ENCODE measurements at places on chromosomes 11 and 22.

DNA sequence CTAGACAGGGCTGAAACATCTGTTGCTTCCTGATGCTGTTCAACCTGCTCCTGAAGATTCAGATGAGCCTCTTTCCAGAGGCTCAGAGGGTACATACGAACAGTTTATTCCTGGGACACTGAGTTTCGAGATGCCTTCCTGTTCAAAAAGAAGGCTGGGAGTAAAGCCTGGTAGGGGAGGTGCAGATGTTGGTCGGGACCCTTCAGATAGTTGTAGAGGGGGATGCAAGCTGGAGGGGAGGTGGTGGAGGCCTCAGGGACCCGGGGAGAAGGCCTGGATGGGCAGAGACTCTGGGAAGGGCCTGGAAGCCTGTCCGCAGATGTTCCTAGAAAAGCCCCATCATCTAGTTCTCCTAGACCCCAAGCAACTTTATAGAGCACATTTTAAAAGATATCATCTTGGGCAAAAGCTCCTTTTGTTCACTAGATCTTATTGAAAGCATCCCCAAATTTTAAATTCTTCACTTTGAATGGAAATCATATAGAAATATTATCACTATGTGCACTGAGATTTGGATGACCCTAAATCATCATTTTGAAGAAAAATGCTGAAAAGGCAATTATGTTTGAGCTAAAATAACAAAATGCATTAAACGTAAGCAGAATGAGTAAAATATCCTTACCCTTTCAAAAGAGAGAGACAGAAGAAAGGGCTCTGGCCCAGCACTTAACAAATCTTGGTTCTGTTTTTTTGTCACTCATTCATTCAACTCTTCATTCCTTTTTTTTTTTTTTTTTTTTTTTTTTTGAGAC lies 41.2 kb downstream of the RTL6 start:
- no peak for DNase-seq

- no peak for DNase-seq
These were observed 6.7 kb upstream of the CAVIN3 start for GRCh38 chr11:6326985-6327384.

- DNase-seq, result no peak
These were observed 6.5 kb downstream of the SRPRA start for GRCh38 chr11:126262216-126262615.

- no peak for DNase-seq
These were observed 51.2 kb downstream of the MRTFA start for GRCh38 chr22:40585310-40585751.

- no peak for DNase-seq
These were observed 67.2 kb upstream of the CD82 start for GRCh38 chr11:44498089-44498871.

DNA sequence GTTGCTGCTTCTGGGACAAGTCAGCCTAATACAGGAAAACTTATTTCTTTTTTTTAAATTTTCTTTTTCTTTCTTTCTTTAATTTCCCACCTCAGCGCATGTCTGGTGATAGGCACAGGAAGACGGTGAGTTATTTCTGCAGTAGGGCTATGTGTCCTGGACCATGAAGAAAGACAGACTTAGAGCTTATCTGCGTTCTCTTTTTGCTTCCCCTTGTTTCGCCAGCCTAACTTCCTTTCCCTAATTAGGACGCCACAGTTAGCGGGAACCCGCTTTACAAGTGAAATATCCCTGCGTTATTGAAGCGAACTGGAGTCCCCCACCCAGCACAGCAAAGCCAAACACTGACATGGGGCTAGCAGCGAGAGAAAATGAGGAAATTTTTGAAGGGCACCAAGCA lies 8.6 kb downstream of the OR6M1 start:
- DNase-seq, result no peak

DNA sequence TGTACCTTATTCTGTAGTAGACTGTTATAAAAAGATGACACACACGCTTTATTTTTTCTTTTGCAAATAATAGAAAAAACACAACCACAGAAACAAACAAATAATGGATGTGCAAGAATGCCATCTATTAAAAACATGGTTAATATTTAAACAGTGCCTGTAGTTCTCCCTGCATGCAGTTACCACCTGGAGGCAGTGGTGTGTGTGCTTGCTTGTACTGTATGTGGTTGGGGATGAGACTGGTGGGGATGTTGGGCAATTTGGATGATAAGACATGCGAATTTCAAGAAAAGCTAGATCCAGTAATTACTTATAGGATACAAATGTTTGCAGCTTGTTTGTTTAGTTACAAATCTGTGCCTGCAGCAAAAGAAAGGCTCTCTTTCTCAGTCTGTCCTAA lies 3.6 kb downstream of the C11orf87 start:
- no peak for DNase-seq

DNA sequence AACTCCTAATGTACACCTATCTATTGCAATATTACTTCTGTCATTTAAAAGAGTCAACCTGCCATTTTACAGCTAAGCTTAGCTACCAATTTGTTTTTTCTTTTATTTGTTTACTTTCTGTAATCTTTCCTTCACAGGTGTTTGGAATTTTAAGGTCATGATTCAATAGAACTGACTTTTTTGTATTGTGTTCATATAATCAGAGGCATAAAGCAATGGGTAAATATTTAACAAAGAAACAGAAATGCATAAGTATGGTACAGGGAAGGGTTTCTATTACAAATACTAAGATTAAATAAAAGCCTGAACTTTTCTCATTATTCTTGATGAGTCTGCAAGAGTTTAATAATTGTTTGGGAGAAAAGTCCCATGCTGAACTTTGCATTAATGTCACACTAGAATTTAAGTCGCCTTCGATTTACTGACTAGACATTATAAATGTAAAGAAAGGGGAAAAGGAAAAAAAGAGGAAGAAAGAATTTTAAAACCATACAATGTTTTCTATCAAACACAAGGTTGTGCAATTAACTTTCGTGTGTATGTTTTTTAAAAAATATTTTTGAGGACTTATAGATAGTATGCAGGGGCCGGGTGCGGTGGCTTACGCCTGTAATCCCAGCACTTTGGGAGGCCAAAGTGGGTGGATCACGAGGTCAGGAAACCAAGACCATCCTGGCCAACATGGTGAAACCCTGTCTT lies 35.0 kb upstream of the HIPK3 start:
- no peak for DNase-seq

- DNase-seq, result no peak
These were observed 5.9 kb downstream of the PAK1 start for GRCh38 chr11:77467993-77468392.

GRCh38 chr22:25840167-25840566 lies 98.2 kb downstream of the MYO18B start:
- no peak for DNase-seq

Data from HS-27A (cell line).